ENCODE measurements at places on chromosomes 12 and 14. TPM values are rescaled to one million over a fixed set of nuclear protein-coding genes. Genes with fewer than 3 reads are reported as not detected.

DNA sequence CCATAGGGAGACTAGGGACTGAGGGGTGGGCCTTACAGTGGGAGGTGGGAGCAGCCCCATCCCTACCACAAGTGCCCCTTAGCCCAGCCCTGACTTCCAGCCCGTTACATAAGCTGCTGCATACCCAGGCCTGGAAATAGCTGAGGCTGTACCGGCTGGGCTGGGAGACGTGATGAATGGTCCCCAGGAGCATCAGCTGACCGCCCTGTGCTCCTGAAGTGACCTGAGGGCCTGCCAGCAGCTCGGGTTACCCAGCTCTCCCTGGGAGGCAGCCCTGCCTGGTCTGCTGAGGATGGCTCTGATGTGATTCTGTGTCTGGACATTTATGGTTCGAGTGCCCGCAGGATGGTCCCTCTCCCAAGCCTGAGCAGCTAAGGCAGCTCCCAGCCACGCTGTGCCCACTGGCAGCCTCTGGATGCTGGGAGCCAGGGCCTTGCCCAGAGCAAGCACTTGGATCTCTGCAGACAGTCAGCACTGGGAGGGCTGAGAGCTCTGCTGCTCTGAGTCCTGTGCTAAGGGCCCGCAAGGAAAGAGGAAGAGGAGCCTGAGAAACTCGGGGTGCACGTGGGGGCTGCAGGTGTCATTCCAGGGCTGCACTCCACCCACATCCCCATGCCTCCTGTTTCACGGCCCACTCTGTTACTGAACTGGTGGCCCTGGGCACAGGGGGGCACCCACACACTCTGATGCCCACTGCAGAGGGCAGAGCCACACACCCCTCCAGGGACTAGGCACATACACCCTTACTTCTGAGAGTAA, 20.5 kb downstream of the TAMALIN start:
- no peak overlapping the region for H3K4me3 ChIP-seq
- no peak for DNase-seq
- no peaks in the 10 kb centered on the region for H3K36me3 ChIP-seq
- no peak overlapping the region for H3K27ac ChIP-seq
- H3K4me1 ChIP-seq = peaks cover 10% of the 10 kb centered on the region

Gene TMTC3
- total RNA-seq = 14.6 TPM

DNA sequence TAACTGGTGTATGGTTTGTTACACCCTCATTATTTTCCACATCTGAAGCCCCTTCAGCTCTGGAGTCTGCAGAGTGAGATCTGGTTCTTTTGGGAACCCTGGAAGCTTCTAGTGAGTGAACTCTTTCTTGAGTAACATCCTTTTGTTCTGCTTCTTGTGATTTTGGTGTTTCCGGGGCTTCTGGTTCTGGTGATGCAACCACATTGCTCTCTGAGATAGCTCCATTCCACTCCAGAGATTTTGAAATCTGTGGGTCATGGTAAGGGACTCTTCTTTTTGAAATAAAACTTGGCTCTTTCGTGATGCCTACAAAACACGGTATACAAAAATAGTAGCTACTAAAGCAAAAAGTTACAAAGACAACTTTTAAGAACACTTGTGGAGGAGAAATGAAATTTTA, 5.4 kb downstream of the MDM1 start:
- no peaks in the 10 kb centered on the region for H3K36me3 ChIP-seq
- H3K4me1 ChIP-seq = no peaks in the 10 kb centered on the region
- no peak for DNase-seq
- H3K4me3 ChIP-seq = no peak overlapping the region

Gene ZC2HC1C
- total RNA-seq = 3.2 TPM

Gene CD163L1
- total RNA-seq = 4.2 TPM

Gene GPRC5D
- total RNA-seq = not detected

- no peak for DNase-seq
- H3K4me3 ChIP-seq = no peak overlapping the region
- H3K27me3 ChIP-seq = no peaks in the 10 kb centered on the region
- no peaks in the 10 kb centered on the region for H3K36me3 ChIP-seq
- no peak overlapping the region for H3K27ac ChIP-seq
Measured at GRCh38 chr12:116172224-116172849, 105.2 kb downstream of the MED13L start.

- H3K4me3 ChIP-seq = no peak overlapping the region
- H3K27ac ChIP-seq = no peak overlapping the region
Measured at GRCh38 chr12:95259368-95259767, 41.8 kb downstream of the VEZT start.

Gene SLC2A14
- 1.0 TPM for total RNA-seq

- no peak overlapping the region for H3K4me3 ChIP-seq
- DNase-seq = no peak
- no peaks in the 10 kb centered on the region for H3K4me1 ChIP-seq
- H3K27ac ChIP-seq = no peak overlapping the region
- no peaks in the 10 kb centered on the region for H3K27me3 ChIP-seq
Measured at GRCh38 chr12:13220838-13221237, 24.3 kb downstream of the EMP1 start.
